ENCODE measurements at places on chromosomes 7 and 10.

DNA sequence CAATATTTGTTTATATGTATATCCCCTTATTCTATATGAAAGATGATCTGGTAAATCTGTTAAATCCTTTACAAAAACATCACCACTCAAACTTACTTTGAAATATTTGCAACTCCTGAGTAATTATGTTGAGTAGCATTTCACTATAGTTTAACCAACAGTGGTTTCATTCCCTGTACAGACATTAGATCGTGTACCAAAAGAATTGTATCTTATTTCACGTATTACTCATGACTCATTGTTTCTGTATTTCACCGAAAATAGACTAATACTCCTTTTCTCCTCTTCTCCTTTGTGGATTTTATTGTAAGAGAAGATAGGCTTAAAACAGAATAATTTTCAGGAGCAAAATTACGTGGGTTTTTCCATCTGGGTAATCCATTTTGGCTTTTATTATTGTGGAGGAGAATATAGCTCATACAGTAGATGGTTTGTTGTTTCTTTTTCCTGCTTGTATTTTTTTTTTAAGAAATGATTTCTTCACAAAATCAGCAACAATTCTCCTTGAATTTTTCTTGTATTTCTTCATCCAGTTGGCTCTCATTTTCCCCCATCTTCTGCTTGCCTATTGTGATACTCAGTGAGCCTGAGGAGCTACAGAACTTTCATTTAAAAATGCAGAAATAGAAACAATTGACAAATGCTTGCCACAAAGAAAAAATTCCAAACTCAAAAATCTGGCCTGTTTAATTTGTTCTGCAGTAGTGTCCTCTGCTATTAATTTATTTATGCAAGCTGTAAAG, 90.6 kb upstream of the OIT3 start:
- no peak for DNase-seq

- no peak for DNase-seq
Measured at GRCh38 chr10:130547368-130547767, 411.2 kb downstream of the GLRX3 start.

DNA sequence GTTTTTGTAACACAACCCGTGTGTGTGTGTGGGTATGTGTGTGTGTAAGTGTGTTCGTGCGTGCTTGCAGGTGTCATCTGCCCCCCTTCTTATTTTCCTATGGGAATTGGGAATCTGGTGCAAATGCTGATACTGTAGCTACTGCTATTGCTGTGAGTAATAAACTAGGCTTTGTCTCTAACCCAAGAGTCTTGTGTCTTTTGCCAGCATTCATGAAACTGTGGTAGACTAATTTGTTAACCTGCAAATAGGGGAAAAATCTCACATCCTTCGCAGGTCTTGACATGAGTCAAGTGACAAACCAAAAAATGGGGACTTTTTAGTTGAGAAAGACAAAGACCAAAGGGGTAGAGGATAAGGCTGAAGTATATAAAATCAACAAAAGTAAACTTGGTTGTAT, 57.9 kb upstream of the FAM133B start:
- no peak for DNase-seq

DNA sequence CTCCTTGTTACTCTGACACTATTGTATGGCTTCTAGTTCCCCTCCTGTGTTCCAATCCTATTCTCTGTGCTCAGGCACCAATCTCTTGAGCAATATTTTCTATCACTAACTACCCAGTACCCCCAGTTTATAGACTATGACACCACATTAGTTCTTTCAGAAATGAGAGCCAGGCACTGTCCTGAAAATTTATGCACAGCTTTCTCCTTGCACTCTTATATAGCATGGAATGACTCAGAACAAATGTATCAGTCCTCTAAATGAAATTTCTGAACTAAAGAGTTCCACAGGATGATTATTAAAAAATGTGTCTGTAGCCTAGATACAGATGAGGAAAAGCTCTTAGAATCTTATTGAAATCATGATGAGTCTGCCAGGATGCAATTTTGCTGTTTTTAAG, 489.9 kb downstream of the XPNPEP1 start:
- no peak for DNase-seq

DNA sequence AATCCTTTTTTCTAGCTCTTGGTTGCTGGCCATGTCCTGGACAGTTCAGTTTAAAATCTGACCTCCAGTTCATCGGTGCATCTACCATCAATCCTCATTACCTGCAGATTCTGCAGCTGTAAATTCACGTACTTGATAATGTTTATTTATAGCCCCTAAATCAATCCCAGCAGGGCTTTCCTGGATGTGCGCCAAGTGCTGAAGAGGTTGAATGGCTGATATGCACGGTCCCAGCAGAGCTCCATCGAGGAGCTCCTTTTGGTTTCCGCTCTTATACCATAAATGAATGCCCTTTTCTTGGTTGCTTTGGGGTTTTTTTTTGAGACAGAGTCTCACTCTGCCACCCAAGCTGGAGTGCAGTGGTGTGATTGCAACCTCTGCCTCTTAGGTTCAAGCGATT, 91.2 kb upstream of the CCZ1B start:
- DNase-seq: peak; percentile 44

- DNase-seq: peak; percentile 62
Measured at GRCh38 chr7:135653340-135654080, 8.8 kb upstream of the STMP1 start.

- no peak for DNase-seq
Measured at GRCh38 chr7:130935564-130936157, 201.7 kb upstream of the KLF14 start.

GRCh38 chr7:105652359-105652993, 71.2 kb upstream of the EFCAB10 start:
- peak; percentile 84 for DNase-seq

DNA sequence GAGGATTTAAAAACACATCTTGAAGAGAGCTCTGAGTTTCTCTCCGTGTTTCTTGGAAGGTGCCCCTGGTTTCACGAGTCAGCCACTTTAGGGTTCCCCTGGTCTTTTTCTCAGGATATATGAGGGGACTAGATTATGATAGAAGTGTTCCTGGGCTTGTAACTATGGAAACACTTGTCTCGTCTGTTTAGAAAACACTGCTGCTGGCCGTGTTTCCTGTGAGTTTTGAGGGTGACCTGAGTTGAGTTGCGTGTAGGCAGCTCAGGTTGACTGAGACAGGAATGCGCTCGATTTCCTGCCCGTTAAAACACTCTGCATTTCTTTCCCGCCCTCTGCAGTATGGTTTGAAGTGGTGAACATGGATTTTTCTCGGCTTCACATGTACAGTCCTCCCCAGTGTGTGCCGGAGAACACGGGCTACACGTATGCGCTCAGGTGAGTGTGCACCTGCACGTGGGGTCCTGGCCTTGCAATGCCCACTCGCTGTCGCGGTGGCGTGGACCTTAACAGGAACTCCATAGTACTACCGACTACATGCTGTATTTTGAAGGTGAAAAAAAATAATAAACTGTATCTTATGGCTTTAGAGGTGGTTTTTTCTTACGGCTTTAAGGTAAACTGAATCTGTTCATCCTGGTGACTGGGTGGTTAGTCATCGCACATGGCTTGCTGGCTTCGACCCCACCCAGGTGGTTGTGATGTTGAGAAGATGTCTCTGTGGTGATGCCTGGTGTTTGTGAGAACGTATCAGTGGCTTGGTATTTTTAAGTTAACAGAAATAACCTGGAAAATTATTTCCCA, at the start of gene SUN1:
Gene SUN1, plus strand, starts transcription at position 310 of the 801 bp plus-strand sequence. Its CDS starts 49 bp downstream, at position 359.
- DNase-seq: no peak

- no peak for DNase-seq
Measured at GRCh38 chr10:68251151-68251550, 19.2 kb upstream of the ATOH7 start.

DNA sequence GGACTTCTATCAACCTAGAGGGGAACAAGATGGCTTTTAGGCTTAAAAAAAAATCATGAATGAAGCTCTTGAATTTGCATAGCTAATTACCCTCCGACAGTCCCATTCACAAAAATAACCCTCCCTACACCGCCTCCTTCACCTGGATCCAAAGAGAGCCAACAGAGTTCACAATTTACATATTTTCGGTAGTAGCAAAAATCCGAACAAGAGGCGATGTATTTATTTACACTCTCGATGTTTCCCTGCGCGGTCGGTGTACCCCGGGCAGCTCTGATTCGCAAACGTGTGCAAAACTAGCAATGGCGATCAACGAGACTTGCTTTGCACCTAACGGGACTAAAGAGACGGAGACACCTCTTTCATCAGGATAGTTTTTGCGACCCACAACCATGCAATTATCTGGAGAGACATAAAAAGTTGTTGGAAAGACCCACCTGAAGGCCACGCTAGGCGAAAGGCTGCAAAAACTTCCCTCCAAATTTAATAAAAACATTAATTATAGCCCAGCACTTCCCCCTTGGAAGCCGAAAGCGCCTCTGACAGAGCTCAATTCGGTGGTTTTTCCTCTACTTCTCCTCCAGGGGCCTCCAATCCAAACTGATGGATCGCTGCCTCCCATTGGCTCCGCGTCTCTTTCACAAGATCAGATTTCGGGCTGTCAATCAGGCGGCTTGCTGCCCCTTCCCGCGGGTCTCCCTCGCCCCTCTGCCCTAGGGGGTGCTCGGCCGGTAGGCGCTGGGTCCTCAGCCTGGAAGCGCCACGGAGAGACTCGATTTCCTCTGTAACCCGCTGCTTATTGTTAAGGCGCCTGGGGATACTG, at the start of gene ETV1:
Gene ETV1, minus strand, starts transcription at position 541 of the 823 bp plus-strand sequence. CDS start 614 bp downstream, outside the sequence.
- DNase-seq: peak; percentile 87

- no peak for DNase-seq
Measured at GRCh38 chr7:42982604-42983115, 50.5 kb downstream of the MRPL32 start.

- DNase-seq: no peak
Measured at GRCh38 chr7:28686418-28686800, 271.7 kb downstream of the TRIL start.

DNA sequence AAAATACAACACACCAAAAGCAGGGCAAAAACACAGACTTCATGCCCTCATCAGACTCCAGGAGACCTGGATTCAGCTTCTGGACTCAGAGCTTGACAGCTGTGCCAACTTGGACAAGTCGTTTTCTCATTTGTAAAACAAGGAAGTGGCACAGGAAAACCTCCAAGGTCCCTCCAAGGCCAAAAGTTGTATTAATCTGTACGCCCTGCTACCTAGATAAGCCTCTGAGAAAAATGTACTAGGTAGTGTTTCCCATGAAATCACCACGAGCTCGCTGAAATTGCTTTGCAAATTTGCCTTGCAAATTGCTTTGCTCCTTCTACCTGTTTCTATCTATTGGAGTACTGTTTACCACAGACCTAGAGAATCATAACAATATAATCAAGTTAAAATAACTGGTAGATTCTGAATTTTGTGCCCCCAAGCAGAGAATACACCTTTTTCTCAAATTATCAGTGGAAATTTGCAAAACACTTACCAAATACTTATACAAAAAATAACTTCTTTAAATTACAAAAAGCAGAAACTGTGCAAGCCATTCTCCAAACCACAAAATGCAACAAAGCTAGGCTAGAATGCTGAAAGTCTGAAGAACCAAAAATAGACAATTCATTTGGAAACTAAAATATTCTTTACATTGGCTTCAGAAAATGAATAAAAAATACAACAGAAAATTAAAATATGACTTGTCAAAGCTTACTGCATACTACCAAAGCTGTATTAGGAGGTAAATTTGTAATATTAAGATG, 158.1 kb upstream of the CHST15 start:
- no peak for DNase-seq

GRCh38 chr7:5396542-5396941, 27.1 kb downstream of the TNRC18 start:
- DNase-seq: no peak

- DNase-seq: no peak
Measured at GRCh38 chr7:147564786-147565476, 1025.6 kb upstream of the C7orf33 start.

GRCh38 chr7:135328053-135328452, 94.4 kb downstream of the STRA8 start:
- no peak for DNase-seq

GRCh38 chr7:37960483-37960882, 40.0 kb downstream of the EPDR1 start:
- DNase-seq: no peak

DNA sequence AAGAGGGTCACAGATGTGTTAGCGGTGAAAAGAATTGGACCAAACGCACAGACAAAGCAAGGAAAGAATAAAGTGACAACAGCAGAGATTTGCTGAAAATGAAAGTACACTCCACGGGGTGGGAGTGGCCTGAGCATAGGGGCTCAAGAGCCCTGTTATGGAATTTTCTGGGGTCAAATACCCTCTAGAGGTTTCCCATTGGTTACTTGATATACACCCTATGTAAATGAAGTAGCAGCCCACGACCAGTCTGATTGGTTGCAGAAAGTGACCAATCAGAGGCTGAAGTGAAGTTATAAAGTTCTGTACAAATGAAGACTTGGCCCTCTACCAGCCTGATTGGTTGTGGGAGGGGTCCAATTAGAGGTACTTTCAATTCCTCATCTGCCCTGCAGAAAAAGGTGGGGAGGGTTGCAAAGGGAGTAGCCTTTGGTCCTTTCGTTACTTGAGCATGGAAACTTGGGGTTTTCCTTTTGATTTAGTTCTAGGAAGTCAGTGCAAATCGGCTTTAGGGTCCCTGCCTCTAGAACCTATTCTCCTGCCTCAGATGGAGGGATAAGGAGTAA, 125.6 kb upstream of the PRPS1L1 start:
- no peak for DNase-seq

GRCh38 chr10:125782616-125783015, 7.0 kb upstream of the MMP21 start:
- no peak for DNase-seq

DNA sequence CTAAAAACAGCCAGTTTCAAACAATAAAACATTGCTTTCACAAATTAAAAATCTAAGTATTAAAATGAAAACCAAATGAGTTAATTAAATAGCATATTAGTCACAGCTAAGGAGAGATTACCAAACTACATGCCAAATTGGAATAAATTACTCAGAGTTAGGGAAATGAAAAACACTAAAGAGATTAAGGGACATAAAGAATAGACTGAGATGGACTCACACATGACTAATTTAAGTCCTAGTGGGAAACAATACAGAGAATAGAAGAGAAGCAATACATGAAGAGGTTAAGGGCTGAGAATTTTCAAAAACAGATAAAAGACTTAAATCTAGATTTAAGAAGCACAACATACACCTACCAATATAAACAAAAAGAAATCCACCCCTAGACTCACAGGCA, 110.6 kb downstream of the ZFAND4 start:
- no peak for DNase-seq

- DNase-seq: no peak
Measured at GRCh38 chr10:11341283-11341960, 270.0 kb downstream of the USP6NL start.

- no peak for DNase-seq
Measured at GRCh38 chr7:151397026-151397425, 12.8 kb downstream of the WDR86 start.

DNA sequence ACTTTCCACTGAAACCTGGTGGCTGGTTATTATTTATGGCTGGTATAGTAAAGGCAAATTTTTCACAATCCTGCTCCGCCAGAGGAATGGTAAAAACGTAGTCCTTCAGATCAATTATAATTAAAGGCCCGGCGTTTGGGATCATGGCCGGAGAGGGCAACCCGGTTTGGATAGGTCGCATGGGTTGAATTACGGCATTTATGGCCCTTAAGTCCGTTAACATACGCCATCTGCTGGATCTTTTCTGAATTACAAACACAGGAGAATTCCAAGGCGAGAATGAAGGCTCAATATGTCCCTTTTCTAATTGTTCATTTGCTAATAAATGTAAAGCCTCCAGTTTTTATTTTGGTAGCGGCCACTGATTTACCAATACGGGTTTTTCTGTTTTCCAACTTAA, 11.3 kb upstream of the TAS2R3 start:
- no peak for DNase-seq

Measured in NCI-H1092 treated with DMSO at 0.1 percent for 48 hours (cell line).